ENCODE measurements at places on chromosomes 11 and 22. TPM values are rescaled to one million over a fixed set of nuclear protein-coding genes. Genes with fewer than 3 reads are reported as not detected.

The RASSF10 gene
- total RNA-seq: 24.4 TPM

GRCh38 chr11:129435499-129436245, 60.0 kb downstream of the BARX2 start:
- DNase-seq: no peak

DNA sequence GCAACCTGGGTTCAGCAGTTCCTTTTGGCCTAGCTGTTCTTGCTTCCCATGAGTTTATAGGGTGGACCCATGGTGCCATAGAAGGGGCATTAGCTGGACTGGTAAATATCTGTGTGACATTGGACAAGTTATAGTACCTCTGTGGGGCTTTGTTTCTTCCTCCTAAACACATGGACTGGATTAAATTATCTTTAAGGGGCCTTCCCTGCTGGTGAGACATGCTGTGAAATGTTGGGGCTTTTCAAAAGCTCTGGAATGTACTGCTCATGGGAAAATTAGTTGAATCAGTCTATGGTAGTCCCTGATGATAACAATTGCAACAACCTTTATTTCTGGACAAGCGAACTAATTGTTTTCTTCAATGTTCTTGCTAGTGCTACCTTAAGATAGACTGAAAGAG, 276.2 kb downstream of the BLID start:
- no peak for DNase-seq

DNA sequence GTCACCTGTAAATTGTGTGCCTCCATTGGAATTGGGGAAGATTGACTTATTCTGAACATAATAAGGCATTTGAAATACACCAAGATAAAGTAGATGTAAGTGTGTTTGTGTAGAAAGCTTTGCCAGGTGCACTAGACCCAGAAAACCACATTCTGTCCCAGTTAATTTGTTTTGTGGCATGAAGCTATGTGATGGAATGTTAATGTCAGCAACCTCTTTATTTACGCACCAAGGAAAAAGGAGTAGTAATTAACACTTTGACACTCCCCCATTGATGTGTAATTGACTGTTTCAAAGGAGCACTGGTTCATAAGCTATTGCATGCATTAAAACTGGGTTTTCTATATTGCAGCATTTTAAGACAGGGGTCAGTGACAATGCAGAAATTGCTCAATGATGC, 14.3 kb downstream of the EIF3M start:
- DNase-seq: no peak

- no peak for DNase-seq
These were observed 557.2 kb downstream of the BUD13 start for GRCh38 chr11:116215471-116216113.
